ENCODE measurements at places on chromosomes 16 and 17.

GRCh38 chr16:58515125-58515870 lies at the start of gene SETD6:
TSS of gene SETD6 (plus strand) at chr16:58515517. CDS start at chr16:58515538, 21 bp downstream.
- peak; percentile 90 for DNase-seq

DNA sequence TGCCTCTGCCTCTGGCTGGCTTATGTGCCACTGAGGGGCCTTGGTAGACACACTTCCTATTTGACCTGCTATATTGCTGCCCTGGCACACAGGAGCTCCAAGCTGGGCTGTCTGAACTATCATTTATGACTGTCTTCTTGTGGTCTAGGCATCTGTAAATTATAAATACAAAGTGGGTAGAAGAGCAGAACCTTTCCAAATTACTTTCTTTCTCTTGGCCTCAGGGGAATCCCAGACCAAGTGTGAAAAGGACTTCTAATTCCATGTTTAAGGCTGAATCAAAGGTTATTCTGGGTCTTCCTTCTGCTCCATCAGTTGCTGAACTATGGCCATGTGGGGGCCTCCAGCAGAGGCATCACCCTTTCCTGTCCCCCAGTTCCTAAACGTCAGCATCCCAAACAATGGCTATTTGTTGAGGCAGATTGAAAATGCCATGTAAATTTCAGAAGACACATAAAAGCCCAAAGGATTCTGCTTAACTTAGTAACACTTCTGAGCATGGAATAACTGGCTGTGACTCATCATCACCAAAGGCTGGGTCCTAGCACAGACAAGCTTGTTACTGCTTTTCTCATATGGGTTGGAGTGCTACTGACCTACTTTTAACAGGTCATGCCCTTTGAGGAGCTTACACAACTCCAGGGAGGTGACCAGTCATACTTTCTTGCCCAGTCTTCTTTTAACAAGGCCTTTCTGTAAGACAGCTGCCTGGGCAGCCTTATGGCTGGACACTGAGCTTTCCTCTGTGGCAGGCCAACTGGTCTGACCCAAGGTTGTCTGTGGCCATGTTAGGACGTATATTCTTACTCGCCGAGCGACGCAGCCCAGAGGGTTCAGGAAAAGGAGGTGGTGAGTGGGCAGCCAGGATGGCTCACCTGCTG lies 154.8 kb downstream of the VPS53 start:
- no peak for DNase-seq

- DNase-seq, result no peak
Observed at GRCh38 chr16:8908810-8909468, 26.8 kb downstream of the LITAFD start.

- DNase-seq, result no peak
Observed at GRCh38 chr17:71427801-71428200, 693.0 kb upstream of the SOX9 start.

GRCh38 chr17:61504697-61505096 lies 52.5 kb downstream of the TBX4 start:
- DNase-seq, result no peak

Data from SK-N-DZ (cell line).